Renal cortical epithelial cell (primary cell): ENCODE measurements at places on chromosomes 12 and 14. TPM values are rescaled to one million over a fixed set of nuclear protein-coding genes. Genes with fewer than 3 reads are reported as not detected.

RACGAP1 gene
- total RNA-seq: 20.7 and 48.6 TPM in 2 replicates

C12orf60 gene
- 1.2 and 2.3 TPM in 2 replicates for total RNA-seq

NEUROD4 gene
- not detected in 2 replicates for total RNA-seq

KCNK13 gene
- total RNA-seq: not detected in 2 replicates

NID2 gene
- total RNA-seq: 20.3 and 106 TPM in 2 replicates

BCL2L14 gene
- total RNA-seq: 0.17 and 0.40 TPM in 2 replicates

DYRK4 gene
- total RNA-seq: 30.7 and 34.4 TPM in 2 replicates

MANSC4 gene
- total RNA-seq: not detected in 2 replicates

RIMBP2 gene
- total RNA-seq: 0.17 and 3.2 TPM in 2 replicates

MGP gene
- total RNA-seq: 0.35 and 0.80 TPM in 2 replicates
